Naive thymus-derived CD8-positive, alpha-beta T cell (primary cell): ENCODE measurements at places on chromosomes 6 and 20.

GRCh38 chr6:1592852-1593251 is 16.9 kb upstream of the FOXC1 start:
- H3K27me3 ChIP-seq = peaks cover 52% of the 10 kb centered on the region
- no peaks in the 10 kb centered on the region for H3K36me3 ChIP-seq
- no peak overlapping the region for H3K4me3 ChIP-seq
- no peak overlapping the region for H3K27ac ChIP-seq
- no peak for DNase-seq

- H3K4me3 ChIP-seq = no peak overlapping the region
- no peaks in the 10 kb centered on the region for H3K36me3 ChIP-seq
- H3K4me1 ChIP-seq = no peaks in the 10 kb centered on the region
- peaks cover 4% of the 10 kb centered on the region for H3K27me3 ChIP-seq
These were observed 36.2 kb upstream of the OLIG3 start for GRCh38 chr6:137530404-137530803.

GRCh38 chr6:18551228-18551627 is 164.1 kb downstream of the RNF144B start:
- no peak overlapping the region for H3K27ac ChIP-seq
- H3K4me1 ChIP-seq = no peaks in the 10 kb centered on the region
- no peaks in the 10 kb centered on the region for H3K36me3 ChIP-seq
- H3K27me3 ChIP-seq = peaks cover 25% of the 10 kb centered on the region
- no peak overlapping the region for H3K4me3 ChIP-seq

DNA sequence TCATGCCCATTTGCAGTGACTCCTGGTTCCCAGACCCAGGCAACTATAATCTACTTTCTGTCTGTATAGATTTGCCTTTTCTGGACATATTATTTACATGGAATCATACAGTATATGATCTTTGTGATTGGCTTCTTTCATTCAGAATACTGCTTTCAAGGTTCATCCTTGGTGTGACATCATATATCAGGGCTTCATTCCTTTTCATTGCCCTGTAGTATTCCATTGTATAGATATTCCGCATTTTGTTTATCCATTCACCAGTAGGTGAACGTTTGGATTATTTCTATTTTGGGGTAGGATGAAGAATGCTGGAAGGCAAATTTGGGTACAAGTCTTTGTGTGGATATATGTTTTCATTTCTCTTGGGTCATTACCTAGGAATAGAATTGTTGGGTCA is 36.1 kb downstream of the PPP1R16B start:
- H3K27me3 ChIP-seq = no peaks in the 10 kb centered on the region
- DNase-seq = no peak
- peaks cover 13% of the 10 kb centered on the region for H3K36me3 ChIP-seq
- peak overlapping the region; percentile 88 for H3K27ac ChIP-seq
- H3K4me3 ChIP-seq = no peak overlapping the region

DNA sequence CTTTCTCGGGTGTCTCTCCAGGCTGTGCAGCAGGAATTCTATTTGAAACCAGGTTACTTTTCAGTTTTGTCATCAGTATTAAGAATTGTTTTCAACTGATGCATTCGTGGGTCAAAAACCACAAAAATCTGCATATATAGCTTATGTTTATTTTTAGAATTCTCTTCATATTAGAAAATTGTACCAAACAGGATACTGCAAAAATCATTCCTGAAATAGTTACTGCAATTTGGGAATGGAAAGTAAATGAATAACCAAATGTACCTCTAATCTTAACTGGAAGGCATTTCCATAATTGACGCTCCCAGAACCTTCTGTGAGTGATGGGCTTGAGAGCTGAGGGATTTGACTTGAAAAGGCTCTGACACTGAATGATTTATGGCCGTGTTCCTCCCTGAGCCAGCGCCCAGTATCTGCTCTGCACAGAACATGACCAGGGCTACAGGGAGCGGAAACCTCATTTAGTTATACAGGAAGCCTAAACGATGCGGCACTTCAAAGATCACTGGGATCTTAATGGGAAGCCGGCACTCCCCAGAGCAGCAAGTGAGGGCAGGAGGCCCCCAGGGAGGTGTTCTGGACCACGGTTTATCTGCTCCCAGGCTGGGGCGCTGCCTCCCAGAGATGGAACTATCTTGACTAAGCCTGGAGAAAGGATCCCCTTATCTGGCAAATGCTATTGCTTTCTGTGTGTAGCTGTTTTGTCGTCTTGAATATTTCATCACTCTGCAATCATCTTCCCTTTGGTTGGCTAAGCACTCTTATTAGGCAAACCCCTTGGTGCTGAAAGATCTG is 446.0 kb downstream of the QKI start:
- no peaks in the 10 kb centered on the region for H3K4me1 ChIP-seq
- no peak for DNase-seq
- no peak overlapping the region for H3K27ac ChIP-seq
- H3K4me3 ChIP-seq = no peak overlapping the region

- peak overlapping the region; percentile 82 for H3K27ac ChIP-seq
- DNase-seq = no peak
- peaks cover 34% of the 10 kb centered on the region for H3K27me3 ChIP-seq
- peaks cover 58% of the 10 kb centered on the region for H3K4me1 ChIP-seq
These were observed 1.5 kb downstream of the PRRT1 start for GRCh38 chr6:32149932-32150870.

DNA sequence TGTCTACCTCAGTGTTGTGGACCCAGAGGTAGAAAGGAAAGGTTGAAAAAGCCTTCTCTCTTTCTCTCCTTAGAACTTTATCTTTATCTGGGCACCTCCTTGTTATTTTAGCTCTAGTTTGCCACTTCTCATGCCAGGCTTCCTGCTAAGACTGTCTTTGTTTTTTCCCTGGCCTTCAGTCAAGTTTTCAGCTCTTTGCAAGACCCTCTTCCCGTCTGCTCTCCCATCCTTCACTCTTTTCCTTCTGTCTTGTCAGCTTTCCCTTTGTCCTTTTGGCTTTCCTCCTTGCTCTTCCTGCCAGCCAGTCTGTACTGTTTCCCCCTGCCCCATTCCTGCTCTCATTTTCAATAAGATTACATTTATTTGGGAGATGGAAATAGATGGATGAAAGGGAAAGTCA is 86.8 kb upstream of the CCN6 start:
- H3K4me1 ChIP-seq = peaks cover 19% of the 10 kb centered on the region
- H3K4me3 ChIP-seq = no peak overlapping the region
- H3K27me3 ChIP-seq = no peaks in the 10 kb centered on the region
- peak overlapping the region; percentile 87 for H3K27ac ChIP-seq

- DNase-seq = no peak
- H3K27ac ChIP-seq = no peak overlapping the region
- H3K27me3 ChIP-seq = peaks cover 81% of the 10 kb centered on the region
These were observed 7.4 kb downstream of the SLC32A1 start for GRCh38 chr20:38731738-38732113.

- no peaks in the 10 kb centered on the region for H3K36me3 ChIP-seq
- H3K4me1 ChIP-seq = peaks cover 44% of the 10 kb centered on the region
These were observed 112.5 kb downstream of the SCML4 start for GRCh38 chr6:107711412-107712236.
